ENCODE measurements at places on chromosomes 1 and 21.

- no peak for DNase-seq
Measured at GRCh38 chr1:74468982-74469603, 43.3 kb downstream of the LRRC53 start.

DNA sequence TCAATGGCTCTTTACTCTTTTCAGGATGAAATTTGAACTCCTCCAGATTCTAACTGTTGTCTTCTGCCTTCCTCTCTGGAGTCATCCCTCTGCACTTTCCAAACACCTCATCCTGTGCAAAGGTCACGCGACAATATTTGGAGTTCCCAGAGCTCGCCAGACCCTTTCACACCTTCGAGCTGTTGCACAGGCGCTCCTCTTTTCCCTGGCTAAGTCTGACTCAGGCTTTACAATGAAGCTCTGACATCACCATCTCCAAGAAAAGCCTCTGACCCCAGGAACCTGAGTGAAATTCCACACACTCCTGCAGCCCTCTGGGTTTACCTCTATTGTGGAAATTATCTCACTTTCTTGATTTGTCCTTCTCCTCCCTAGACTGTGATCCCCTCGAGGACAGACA, 270.3 kb downstream of the RGS7 start:
- DNase-seq, result no peak

GRCh38 chr1:99758073-99758511, 8.3 kb downstream of the FRRS1 start:
- no peak for DNase-seq

DNA sequence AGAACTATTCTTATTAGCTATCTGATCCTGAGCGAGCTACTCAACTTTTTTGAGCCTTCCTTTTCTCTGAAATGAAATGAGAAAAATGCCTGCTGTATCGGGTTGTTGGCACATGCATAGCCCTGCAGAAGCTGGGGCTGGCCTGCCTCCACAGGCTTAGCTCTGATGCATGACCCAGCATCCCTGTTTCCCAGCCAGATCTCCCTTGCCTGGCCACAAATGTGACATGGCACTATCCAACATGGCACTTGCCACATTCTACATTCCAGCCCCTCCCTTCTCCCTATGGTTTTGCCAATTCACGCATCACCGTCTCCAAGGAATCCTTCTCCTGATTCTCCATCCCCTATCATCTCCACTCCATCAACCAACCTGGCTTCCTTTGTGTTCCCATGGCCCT, 13.8 kb downstream of the RNU5D-1 start:
- no peak for DNase-seq

DNA sequence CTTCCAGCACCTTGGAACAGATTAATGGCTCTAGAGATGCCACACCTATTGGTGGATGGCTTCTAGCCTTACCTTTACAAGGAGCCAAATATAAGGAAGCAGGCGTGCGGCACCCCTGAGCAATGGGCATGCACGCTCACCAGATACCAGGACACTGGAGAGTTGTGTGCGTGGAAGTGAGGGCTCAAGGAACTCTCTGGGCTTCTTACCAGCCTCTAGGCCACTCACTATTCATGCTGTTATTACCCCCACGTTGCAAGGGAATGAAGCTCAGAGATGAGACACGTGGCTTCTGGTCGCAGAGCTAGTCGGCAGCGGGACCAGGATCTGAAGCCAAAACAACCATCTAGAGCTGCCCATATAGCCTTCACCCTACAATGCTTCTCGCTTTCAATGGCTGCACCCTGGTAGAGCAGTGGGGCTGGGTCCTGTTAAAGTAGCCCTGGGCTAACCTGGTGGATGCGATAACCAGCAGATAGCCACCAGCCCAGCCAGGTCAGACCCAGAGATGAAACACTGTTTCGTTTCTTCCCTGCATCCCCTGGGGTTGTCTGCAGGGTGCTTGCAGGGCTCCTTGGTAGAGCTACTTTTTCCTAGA, 396.4 kb upstream of the VAMP3 start:
- no peak for DNase-seq
